ENCODE measurements at places on chromosomes 11 and 22.

- DNase-seq = no peak
Observed at GRCh38 chr11:8015753-8016239, 28.7 kb downstream of the EIF3F start.

DNA sequence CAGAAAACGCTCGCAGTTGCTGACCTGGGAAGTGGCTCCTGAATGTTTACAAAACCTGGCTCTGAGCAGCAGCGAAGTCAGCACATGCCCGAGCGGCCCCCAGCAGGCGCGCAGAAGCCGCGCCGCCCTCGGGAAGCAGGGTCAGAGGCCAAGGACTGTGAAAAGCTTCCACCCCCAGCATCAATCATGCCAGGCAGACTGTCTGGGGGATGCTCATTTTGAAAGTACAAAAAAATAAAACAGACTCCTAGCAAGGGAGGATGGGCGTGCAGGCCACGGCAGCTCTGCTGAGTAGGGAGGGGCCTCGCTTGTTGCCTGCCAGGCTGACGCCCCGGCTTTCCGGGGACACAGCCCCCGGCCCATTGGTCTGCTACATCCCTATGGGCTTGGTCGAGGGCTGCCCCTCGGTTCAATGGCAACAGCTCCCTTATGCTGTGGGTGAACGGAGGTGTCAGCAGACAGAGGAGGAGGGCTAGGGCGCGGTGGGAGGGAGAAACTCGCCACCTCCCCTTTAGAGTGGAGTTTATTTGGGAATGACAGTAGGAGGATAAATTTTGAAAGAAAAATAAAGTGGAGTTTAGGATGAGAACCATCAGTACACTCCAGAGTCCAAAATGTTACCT, 37.7 kb upstream of the GNB1L start:
- no peak for DNase-seq

DNA sequence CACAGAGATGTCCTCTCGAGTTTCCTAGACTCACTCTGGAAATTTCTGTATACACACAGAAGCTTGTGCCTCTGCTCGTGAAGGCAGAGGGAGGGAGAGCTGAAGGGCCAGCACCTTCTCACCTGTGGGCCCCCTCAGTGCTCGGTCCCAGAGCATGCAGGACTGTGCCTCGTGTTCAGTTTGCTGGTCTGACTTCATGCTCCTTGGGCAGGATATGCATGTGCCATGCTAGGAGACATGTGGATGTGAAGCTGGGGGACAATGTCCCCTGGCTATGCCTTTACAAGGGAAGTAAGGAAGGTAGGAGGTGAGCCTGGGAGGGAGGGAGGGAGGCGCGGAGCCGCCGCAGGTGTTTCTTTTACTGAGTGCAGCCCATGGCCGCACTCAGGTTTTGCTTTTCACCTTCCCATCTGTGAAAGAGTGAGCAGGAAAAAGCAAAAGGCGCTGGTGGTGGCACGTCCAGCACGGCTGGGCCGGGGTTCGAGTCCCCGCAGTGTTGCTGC, 22.6 kb downstream of the NEAT1 start:
- no peak for DNase-seq

- DNase-seq = no peak
Observed at GRCh38 chr11:37861671-37862070, 1263.6 kb upstream of the RAG2 start.

- DNase-seq = no peak
Observed at GRCh38 chr22:19463491-19464469, 15.2 kb downstream of the UFD1 start.

GRCh38 chr22:30655532-30655931, 12.1 kb downstream of the DUSP18 start:
- DNase-seq = no peak

DNA sequence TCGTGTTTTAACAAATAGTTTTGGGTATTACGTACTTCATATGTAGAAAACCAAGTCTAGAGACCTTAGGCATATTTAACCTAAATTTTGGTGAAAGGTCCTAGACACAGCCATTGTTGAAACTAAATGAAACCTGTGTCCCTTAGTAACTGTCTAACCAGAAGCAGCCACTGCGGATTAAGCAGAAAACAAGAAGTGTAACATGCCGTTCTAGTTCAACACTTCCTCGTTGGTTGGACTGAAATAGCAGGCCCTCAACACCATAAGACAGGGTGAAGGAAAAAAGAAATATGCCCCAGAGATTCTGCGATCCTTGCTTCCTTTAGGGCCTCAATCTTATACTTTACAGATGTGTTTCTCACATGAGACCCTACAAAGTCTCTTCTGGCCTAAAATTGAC, 2.0 kb downstream of the NAA40 start:
- DNase-seq = no peak

GRCh38 chr11:61696602-61697001, 16.4 kb downstream of the DAGLA start:
- no peak for DNase-seq
